ENCODE measurements at places on chromosomes 12 and 14.

- no peak for DNase-seq
These were observed 3.4 kb upstream of the PGAM5 start for GRCh38 chr12:132707241-132707640.

DNA sequence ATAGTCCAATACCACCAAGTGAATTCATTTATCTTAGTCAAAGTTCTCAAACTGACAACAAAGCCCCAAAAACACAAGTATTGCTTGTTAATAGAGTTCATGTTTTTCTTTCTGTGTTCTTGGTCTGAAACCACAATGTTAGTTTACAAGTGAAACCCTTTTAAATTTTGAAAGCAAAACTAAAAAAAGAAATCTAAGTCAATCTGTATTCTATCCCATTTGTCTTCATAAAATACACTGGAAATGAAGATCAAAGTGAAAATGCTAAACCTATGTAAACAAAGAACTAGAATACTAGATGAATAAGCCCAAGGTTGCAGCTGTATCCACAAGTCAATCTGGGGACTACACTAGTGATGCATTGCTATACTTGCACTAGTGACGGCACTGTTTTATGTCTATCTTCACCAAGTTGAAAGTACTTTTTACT, 10.4 kb downstream of the MAP4K5 start:
- no peak for DNase-seq

DNA sequence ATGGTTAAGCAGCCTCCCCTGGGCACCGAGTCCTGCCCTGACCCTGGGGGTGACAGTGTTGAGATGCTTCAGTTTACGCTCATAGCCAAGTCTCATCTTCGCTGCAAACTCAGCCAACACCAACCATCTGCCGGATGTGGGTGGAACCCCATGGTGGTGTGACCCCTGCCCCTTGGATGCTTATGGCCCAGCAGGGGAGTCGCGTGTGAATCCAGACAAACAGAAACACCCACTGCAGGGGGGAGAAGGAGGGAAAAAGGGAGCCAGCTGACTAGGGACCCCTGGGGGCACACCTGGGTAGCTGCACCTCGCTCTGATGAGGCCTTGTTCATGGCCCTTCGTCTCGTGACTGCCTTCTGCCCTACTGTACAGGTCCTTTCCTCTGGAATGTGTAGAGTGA, 23.8 kb downstream of the AACS start:
- no peak for DNase-seq

GRCh38 chr14:44626423-44626822, 119.3 kb upstream of the FSCB start:
- no peak for DNase-seq

- DNase-seq: peak; percentile 67
These were observed 73.1 kb upstream of the GPR68 start for GRCh38 chr14:91317381-91318308.

GRCh38 chr14:105039458-105040205, 18.7 kb upstream of the CDCA4 start:
- DNase-seq: no peak

- DNase-seq: no peak
These were observed 89.2 kb downstream of the NUAK1 start for GRCh38 chr12:106049546-106049945.

GRCh38 chr14:74573421-74574089, 38.5 kb downstream of the LTBP2 start:
- no peak for DNase-seq

- no peak for DNase-seq
These were observed 75.3 kb upstream of the FAR2 start for GRCh38 chr12:29073631-29074239.

- DNase-seq: no peak
These were observed 230.8 kb upstream of the NAV3 start for GRCh38 chr12:77599782-77600467.

DNA sequence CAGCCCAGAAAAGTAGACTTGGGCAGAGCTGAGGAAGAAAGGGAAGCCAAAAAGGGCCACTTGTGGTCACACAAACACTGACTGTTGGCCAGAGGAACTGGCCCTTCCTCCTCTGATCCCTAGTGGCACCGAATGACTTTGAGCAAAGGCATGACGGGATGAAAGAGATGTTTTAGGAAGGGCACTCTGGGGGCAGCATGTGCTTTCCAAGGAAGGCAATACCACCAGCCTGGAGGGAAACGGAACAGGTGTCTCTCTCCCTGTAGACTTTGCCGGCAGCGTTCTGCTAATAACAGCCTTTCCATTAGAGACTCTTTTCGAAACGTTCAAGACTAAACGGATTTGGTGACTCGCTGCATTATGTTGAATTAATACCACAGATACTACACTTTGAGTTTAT, 12.3 kb upstream of the FBXO21 start:
- no peak for DNase-seq

GRCh38 chr12:28780096-28780495, 369.0 kb upstream of the FAR2 start:
- no peak for DNase-seq

GRCh38 chr14:39763402-39763890, 331.2 kb upstream of the FBXO33 start:
- no peak for DNase-seq

DNA sequence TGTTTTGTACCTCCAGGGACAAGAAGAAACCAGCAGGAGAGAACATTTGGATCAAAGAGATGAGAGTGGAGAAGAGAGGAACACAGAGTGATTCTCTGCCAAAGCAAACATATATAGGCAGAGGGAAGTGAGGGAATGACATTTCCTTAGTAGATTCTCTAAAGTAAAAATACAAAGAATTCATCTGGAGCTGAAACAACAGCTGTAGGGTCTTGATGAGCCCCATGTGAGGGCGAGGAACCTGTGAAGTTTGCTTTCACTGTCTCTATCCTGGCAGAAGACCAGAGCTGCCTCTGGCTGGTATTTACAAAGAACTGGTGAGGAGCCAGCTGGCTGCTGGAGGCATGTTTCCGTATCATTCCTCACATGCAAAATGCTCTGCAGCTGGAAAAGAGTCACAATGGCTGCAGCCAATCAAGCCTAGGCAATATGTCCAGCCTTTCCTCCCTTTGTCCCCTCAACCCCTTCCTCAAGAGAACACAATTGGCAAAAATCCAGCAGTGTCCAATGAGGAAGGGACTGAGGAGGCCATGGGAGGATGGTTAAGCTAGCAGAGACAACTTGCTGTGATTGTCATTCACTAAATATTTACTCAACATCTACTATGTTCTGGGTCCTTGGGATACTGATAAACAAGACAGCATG, 122.5 kb downstream of the PHLDA1 start:
- no peak for DNase-seq

- DNase-seq: no peak
These were observed 292.3 kb downstream of the AACS start for GRCh38 chr12:125357561-125357960.

DNA sequence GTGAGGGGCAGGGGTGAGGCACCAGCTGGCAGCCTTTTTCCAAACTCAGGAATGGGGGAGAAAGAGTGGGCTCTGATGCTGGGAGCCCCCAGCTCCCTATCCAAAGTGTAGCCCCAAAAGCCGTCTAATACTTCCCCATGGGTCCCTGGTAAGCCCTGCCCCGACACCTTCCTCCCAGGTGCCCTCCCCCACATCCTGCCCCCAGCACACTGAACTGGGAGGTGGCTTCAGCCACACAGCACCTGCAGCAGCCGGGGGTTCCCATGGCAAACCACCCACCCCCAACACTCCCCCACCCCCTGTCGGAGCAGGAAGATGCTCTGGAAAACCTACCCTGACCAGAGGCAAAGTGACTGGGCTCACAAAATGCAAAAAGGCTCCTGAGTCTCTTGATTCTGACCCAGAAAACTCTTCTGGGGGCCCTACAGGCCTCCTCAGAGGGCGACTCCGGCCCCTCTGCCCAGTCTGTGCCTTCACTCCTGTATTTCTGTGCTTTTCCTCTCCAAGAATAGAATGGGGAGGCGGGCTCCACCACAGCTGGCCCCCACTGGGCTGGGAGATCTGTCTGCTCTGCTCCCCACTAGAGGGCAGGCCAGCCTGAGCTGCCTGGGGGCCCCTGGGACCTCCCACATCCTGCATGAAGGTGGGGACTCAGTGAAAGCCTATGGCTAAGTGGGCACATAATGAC, 81.6 kb downstream of the ITPK1 start:
- peak; percentile 10 for DNase-seq

GRCh38 chr12:84497819-84498218, 414.8 kb downstream of the SLC6A15 start:
- DNase-seq: no peak

GRCh38 chr12:58443981-58444371, 476.3 kb downstream of the LRIG3 start:
- DNase-seq: no peak

GRCh38 chr12:6154730-6155459, 30.4 kb upstream of the VWF start:
- DNase-seq: no peak

DNA sequence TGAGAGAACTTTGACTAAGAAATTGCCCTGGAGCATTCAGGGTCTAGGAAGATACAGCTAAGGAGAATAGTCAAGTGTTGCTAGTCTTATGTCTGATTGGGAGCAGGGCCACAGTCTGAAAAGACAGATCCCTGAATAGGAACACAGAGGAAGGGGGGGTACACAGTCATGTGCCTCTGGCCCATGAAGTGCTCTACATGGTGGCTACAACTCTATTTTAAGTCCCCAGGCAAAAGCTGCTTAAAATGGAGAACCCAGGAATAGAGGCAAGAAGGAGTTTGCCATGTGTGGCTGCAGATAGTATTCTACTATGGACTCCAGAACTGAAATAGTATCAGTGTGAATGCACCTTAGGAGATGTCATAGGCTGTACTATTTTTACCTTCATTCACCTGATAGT, 118.0 kb upstream of the NPAS3 start:
- DNase-seq: no peak

- no peak for DNase-seq
These were observed 5.7 kb downstream of the FNTB start for GRCh38 chr14:64992328-64992885.

DNA sequence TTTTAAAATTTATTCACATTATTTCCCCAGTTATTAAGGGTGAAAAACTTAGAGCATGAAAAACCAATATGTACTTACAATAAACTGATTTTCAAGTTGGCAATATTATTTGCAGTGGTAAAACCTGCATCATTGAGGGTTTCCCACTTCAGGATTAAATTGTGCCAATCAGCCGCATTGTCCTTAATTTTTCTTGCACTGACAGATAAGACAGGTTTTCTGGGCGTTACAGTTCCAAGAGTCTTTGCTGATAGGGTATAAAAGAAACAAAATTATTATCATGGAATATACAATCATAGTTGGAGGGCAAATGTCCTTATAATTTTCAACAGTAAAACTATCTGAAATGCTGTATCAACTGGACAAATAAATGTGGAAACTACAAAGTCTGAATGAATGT, 3.3 kb downstream of the CINP start:
- DNase-seq: no peak

GRCh38 chr12:4910502-4911315, 1.0 kb downstream of the KCNA1 start:
- no peak for DNase-seq

DNA sequence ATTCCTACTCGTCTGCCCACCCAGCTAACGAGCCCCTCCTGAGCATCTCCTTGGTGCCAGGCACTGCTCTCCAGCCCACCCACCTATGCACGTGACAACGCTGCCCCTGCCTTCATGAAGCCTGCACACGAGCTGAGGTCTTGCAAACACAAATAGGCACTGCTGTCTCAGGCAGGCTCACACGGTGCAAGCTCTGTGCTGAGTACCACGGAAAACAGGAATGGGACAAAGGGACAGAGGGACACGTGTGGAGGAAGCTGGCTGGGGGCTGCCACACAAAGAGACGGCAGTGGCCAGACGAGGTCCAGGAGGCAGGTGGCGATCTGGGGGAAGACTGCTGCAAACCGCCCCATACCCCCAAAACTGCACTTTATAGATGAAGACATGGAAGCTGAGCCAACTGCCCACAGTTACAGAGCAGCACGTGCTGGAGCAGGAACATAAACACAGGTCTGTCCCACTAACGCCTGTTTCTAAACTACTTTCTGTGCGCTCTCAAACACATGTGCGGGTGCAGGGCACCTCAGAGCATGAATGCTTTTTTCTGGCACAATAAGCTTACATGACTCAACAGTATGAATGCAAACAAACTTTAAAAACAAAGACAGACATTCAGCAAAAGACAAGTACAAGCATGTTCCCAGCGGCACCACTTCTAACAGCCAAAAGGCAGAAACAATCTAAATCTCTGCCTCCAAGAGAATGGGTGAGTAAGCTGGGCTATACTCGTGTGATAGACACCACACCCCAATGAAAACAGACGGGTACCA, 64.5 kb downstream of the AMN start:
- no peak for DNase-seq

DNA sequence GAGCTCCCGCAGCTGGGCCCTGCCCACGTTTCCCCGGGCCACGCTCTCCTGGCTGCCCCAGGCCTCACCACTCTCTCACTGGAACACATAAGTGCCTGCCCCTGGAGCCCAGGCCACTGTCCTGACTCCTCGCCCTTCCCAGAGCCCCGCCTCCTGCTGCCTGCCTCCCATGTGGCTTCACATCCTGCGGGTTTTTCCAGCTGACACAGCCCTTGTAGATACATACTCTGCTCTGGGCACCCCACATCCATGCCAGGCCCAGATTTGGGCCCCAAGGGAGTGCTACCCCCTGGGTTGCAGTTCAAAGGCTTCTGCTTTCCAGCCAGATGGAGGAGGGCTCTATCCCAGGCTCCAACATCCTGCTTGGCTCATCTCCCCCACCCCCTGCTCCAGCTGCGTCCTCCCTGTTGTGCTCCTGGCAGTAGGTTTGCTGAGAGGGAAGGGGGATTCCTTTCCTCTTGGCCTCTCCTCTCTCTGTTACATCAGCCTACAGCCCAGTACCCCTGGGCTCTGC, 60.1 kb downstream of the TSPAN9 start:
- no peak for DNase-seq

DNA sequence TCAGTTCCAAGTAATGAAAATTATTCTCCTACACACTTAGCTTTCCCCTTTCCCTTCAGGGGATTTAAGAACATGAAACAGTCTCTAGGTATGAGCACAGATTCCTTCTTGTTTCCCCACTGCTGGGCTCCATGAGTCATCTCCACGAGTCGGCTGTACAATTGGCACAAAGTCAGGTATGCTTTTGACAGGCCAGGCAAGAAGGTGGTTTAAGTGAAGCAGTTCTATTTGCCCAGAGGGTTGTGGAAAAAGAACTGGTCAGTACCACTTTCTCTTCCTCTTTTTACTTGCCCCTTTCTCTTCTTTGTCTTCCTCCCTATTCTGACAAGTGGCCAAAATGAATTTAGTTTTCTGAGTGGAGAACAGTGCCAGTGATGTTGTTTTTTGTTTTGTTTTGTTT, 16.3 kb downstream of the DYNC1H1 start:
- no peak for DNase-seq

All from activated T-cell treated with anti-CD3 and anti-CD28 coated beads for 24 hours (primary cell).